Right lobe of liver (tissue), 6 donors: ENCODE measurements at places on chromosomes 7 and 10. TPM values are rescaled to one million over a fixed set of nuclear protein-coding genes. Genes with fewer than 3 reads are reported as not detected.

The FAM25C gene
- not detected for total RNA-seq

The CDK14 gene
- 15.5 TPM for total RNA-seq

- no peak for DNase-seq
- no peak within 1 kb of the TSS for H3K27ac ChIP-seq
- peak within 1 kb of the TSS; percentile 34 for H3K4me3 ChIP-seq
- H3K4me1 ChIP-seq = no peaks in the 10 kb centered on the region
- no peaks in the 10 kb centered on the region for H3K27me3 ChIP-seq
- no peaks in the 10 kb centered on the region for H3K36me3 ChIP-seq
Measured at GRCh38 chr7:143362131-143363015, at the start of gene FAM131B. FAM131B (minus strand) TSS chr7:143362713; CDS start chr7:143362603, 110 bp downstream.

DNA sequence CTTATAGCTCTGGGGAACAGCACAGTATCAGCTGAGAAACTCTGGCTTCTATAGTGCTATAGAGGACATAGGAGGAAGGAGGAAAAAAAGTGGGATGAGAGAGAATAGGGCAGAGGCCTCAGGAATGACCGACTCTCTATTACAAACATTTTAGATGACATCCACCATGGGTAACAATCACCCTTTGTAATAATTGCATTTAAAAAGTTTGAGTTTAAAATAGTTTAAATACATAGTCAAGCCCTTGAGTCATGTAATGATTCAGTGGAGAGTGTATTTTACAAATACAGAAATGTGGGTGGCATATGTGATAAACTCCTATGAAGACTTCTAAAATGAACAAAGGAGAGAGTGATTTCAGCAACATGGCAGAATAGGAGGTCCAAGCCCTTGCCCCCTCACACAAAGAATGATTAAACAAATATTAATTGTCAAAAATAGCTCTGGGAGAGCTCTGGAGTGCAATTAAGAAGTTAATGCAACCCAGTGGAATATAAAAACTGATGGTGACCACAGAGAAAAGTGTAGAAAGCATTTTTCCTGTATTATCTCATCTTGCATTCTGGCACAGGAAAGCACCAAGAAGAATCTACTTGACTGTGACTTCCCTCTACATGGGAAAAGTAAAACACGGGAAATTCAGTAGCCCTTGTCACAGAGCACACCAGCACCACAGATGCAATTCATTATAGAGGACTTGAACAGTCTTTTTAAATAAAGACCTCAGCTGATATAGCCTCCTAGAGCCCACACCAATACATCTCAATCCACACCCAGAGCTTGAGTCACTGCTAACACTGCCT, 569.0 kb upstream of the SORCS1 start:
- no peaks in the 10 kb centered on the region for H3K27me3 ChIP-seq
- no peak overlapping the region for H3K27ac ChIP-seq
- no peaks in the 10 kb centered on the region for H3K36me3 ChIP-seq
- no peak overlapping the region for H3K4me3 ChIP-seq
- H3K4me1 ChIP-seq = no peaks in the 10 kb centered on the region
- DNase-seq = no peak

DNA sequence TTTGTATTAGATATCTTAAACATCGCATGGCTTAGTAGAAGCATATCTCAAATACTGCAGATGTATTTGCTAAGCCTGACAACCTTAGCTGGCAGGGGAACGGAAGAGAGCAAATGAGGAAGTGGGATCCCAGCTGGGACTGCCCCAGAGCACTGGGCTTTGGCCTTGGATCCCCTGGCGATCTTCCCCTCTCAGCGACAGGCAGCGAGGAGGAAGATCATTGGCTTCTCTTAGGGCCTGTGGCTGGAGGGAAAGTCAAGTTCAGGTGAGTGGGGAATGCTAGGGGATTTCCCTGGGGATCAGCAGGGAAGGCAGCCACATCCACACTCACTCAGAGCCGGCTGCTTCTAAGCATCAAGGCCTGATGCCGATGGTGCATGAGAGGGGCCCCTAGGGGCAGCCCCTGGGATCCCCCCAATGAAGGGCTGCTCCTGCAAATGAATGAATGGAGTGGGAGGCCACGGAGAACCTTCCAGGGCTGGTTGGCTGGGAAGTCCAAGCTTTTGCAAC, 42.0 kb downstream of the LYZL2 start:
- peak; percentile 74 for DNase-seq
- H3K4me1 ChIP-seq = no peaks in the 10 kb centered on the region
- H3K4me3 ChIP-seq = no peak overlapping the region
- H3K27me3 ChIP-seq = no peaks in the 10 kb centered on the region
- no peaks in the 10 kb centered on the region for H3K36me3 ChIP-seq

DNA sequence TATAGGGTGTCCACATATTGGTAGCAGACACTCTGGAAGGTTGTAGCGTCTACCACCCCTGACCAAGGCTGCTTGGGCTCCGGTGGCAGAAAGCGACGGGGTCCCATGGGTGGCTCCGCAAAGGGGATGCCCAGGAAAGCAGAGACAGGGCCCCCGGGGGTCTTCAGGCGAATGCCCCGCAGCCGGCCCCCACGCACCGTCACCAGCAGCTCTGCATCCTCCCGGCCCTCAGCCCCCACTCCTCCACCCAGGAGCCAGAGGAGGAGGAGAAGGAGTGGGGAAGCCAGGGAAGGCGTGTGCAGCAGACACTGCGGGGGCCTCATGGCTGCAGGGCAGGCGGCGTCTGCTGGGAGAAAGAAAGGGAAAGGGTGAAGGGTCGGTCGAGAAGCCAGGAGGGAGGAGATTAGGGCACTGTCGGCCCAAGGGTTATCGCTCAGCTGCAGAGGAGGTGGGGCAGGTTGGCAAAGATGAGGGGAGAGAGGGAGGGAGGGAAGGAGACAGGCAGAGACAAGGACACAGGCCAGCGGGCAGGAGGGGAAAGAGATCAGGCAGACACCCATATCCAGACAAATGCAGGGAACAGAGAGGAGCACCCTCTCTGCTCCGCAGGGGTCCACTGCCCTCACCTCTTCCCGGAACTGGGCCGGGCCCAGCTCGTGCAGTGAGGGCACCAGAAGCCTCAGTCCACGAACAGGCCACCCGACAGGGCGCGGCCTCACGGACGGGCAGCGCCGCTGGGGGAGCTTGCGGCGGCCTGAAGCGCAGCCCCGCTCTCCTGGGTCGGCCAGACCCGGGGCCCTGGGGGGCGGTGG, 1.6 kb downstream of the ACHE start:
- H3K36me3 ChIP-seq = no peaks in the 10 kb centered on the region
- no peak for DNase-seq
- H3K27ac ChIP-seq = no peak overlapping the region
- no peak overlapping the region for H3K4me3 ChIP-seq
- no peaks in the 10 kb centered on the region for H3K27me3 ChIP-seq

- DNase-seq = no peak
- no peaks in the 10 kb centered on the region for H3K36me3 ChIP-seq
- H3K27me3 ChIP-seq = no peaks in the 10 kb centered on the region
- no peaks in the 10 kb centered on the region for H3K4me1 ChIP-seq
Measured at GRCh38 chr7:93060865-93061264, 56.9 kb downstream of the SAMD9 start.
